HepG2 (cell line): ENCODE measurements at places on chromosomes 6 and 20.

GRCh38 chr6:122143813-122144601 is 255.4 kb upstream of the HSF2 start:
- DNase-seq: no peak

DNA sequence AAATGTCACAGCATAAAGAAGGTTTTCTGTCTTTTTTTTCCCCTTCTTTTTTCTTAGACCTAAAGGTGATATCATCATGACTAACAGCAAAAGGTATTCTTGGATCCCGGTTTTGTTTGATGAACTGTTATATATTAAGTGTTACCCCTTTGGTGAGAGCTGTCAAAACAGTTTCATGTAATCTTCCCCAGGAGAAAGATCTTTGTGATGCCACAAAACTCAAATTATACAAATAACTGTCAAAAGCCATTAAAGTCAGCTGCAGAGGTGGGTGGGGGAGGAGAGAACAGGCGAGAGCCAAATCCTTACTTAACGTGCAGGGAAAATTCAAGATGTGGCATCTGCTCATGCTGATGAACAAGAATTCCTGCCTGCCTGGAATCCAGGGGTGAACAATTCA is 258.2 kb downstream of the BMP7 start:
- DNase-seq: no peak

DNA sequence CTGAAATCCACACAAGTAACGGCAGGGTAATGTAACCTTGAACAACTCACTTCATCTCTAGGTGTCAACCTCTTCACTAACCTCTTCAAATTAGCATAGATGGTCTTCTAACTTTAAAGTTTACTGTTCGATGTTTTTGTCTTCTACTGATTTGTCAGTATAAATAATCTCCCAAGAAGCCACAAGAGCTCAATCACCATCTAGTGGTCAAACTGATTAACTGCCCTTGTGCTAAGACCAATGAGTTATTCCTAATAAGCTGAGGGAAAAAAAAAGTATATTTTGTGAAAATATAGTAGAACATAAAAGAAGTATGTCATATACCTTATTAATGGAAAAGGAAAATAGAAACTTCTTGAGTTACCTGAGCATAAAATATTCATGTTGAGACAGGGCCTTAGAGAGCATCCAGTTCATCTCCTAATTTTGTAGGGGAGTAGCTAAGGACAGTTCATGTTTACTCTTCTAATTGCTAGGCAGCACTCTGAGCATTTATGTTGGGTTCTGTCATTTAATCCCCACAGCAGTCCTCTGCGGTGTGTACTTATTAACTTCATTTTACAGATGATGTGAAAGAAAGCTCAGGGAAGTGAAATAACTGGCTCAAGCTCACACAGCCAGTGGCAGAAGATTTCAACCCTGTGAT is 317.1 kb downstream of the ESR1 start:
- DNase-seq: peak; percentile 54

DNA sequence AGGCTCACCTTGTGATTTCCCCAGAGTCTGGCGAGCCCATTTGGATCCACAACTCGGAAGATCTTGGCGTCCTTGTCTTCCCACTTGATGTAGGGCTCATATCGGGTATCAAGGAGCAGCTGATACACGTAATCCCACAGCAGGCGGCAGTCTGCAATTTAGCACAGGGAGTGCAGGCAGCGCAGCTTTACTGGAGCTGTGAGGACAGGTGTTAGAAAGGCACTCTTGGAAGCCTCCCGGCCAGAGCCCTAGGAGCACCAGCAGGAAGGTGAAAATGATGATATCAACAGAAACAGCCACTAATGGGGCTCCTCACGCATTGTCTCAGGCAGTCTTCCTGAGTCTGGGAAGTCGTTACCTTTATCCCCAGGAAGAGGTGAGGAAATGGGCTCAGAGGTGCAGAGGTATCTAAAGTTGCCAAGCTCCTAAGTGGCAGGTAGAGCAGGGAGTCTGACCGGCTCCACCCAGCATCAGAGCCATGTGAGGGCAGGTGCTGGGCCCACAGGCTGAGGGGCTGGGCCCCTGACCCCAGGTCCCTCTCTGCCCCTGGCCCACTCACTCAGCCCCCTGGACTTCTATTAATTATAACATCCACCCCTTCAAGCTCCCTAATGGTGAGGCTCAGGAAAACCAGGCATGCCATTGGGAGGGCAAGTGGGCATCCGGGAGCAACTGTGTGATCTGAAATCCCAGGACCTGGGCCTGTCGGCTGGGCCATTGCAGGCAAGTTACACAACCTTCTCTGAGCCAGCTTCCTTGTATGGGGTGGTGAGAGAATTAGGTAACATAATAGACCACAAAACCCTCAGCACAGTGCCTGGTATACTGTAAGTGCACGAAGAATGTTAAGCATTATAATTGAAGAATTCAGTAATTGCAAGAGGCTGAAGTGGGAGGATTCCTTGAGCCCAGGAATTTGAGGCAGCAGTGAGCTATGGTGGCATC is 18.3 kb downstream of the ETV7 start:
- DNase-seq: no peak

- DNase-seq: no peak
These were observed 118.2 kb downstream of the TENT5A start for GRCh38 chr6:81634155-81634880.

DNA sequence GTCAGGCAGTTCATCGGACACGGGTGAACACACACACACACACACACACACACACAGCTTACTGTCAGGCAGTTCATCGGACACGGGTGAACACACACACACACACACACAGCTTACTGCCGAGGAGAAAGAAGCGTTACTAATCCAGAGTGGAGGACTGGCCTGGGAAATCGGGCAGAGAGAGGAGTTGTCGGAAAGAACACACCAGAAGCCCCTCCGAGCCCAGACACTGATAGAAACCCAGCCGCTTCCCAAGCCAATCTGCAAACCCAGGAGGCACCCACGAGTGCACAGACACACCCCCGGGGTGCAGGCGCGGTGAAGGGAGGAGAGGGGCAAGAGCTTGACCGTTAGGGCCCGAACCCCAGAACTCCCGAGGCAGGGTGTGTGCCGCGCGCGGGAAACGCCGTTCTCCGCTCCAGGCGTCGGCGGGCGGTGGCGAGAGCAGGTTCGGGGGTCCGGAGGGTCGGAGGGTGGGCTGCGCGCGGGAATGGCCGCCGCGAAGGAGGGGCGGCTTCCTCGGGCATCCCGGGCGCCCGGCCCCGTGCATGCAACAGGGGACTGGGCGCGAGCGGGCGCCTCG is 636 bp downstream of the ELOVL2 start:
- no peak for DNase-seq

- DNase-seq: no peak
These were observed 79.6 kb downstream of the CDH22 start for GRCh38 chr20:46228670-46229069.

GRCh38 chr6:98847416-98847778 is 13.0 kb downstream of the POU3F2 start:
- DNase-seq: no peak

GRCh38 chr6:170378502-170378901 is 71.9 kb downstream of the FAM120B start:
- DNase-seq: no peak

DNA sequence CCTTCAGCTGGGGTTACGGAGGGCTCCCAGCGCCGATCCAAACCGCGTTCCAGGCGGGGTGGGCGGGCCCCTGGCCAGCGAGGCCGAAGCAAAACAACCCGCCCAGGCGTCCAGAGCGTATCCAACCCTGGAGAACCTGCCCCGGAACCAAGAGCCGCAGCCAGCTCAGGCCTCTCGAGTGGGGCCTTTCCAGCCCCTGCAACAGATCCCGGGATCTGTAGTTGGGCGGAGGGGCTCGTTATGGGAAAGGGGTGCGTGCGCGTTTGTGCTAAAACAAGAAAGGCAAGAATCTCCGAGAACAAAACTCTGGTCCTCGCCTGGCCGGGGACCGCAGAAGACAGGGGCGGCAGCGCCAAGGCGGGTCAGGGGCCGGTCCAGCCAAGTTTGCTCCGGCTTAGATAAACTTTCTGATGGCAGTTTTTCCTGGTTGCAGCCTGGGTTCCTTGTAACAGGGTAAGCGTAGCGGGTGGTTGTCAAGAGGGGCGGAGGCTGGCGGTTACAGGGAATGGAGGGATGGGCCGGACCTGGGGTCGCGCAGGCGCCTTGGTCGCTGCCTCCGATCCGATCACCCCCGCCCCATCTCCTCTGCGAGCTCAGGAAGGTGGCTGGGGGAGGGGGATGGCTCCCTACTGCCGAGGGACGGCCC is 448 bp upstream of the RIN2 start:
- DNase-seq: peak; percentile 86

DNA sequence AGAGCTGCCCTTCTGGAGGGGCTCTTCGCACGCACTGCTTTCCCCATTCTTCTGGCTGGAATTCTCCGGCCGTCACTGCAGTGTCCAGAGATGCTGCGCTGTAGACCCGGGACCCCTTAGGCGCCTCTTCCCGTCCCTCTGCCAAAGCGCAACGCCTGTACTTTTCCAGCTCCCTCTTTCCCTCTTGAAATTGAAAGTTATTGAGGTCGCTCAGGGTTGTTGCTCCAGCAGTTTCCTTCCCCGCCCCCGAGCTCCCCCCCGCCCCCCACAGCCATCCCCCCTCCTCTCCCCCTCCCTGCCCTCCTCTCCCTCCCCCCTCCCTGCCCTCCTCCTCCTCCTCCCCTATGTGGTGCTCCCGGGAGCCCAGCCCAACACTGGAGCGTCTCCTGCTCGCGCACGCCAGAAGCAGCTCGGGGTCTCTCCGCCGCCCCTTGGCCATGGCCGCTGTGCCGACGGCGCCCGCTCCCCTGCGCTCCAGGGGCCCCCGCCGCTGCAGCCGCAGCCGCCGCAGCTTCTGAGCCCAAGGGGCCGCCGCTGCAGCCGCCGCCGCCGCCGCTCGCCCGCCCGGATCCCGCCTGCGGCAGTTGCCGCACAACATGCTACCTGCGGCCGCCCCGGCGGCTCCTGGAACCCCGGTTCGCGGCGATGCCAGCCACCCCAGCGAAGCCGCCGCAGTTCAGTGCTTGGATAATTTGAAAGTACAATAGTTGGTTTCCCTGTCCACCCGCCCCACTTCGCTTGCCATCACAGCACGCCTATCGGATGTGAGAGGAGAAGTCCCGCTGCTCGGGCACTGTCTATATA is at the start of gene RSPO3:
Gene RSPO3, plus strand, starts transcription at position 374 of the 804 bp plus-strand sequence. CDS start 522 bp downstream, outside the sequence.
- DNase-seq: no peak

DNA sequence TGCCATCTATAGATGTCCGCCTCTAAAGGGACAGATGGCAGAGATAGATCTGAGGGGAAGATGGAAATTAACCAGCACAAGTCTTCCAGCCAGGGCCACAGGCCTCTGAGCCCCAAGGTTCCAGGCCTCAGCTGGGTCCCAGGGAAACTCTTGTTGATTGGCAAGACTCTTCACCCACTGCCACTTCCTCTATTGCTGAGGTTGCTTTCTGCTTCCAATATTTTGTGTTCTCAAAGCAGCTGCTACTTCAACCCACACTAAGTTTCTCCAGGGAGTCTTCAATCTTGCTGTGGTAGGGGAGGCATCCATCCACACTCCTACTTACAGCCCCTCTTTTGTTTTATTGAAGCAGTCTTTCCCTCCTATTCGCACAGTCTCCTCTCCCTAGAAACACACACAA is 36.4 kb upstream of the SASH1 start:
- no peak for DNase-seq

GRCh38 chr6:28336284-28337120 is 554 bp upstream of the ZSCAN31 start:
- DNase-seq: peak; percentile 44

DNA sequence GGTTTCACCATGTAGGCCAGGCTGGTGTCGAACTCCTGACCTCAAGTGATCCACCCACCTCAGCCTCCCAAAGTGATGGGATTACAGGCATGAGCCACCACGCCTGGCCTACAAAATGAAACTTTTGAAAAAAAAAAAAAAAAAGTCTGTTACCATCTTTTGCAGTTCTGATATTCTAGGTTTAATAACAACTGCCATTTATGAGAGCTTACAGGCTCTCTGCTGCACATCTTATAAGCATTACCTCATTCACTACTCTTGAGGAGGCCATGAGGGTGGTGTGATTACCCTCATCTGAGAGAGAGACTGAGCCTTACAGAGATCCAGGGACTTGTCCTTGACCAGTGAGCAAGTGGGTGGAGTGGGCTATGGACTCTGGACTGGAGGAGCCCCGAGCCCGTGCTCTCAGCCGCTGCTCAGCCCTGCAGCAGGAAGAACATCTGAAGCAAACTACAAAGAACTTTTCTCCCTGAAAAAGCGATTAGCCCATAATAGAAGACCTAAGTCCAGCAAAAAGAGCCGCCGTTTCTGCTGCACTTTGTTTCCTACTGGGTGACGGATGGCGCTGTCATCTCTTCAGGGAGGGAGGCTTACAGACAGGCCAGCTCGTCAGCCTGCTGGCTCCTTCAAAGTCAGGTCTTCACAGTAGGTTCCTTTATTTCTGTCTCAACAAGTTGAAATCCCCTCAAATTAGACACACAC is 119.8 kb upstream of the AKAP12 start:
- peak; percentile 96 for DNase-seq

- no peak for DNase-seq
These were observed 318.8 kb downstream of the BCKDHB start for GRCh38 chr6:80425089-80425823.

GRCh38 chr6:90187437-90188121 is 109.1 kb downstream of the BACH2 start:
- no peak for DNase-seq

DNA sequence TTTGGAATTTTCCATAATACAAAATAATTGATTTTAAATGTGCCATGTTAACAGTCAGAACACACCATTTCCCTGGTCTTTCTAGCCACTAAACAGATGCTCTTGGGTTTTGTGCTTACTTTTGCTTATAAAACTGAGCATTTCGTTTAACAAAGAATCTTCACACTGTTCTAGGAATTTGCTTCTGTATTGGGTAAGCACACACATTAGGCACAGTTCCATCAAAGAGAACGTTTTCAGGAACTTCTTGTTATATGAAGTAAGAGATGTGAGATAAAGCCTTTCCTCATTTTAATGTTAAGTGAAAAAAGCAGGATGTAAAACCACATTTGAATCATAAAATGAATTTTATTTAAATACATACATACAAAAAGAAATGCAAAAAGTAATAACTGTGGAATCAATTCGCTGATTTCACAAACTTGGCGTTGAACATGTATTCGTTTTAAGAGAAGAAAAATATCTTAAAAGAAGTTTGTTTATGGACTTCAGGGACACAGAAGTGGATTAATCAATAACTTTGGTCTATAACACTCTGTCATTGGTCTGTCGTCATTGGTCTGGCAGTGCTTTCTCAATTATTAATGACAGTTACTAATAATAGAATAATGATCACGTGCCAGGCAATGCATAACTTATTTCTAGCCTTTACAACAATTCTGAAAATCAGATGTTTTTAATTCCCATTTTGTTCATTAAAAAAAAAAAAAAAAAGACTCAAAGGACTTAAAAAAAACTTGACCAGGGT is 199.9 kb upstream of the PRDM1 start:
- no peak for DNase-seq

- no peak for DNase-seq
These were observed 208.0 kb upstream of the PRND start for GRCh38 chr20:4513720-4514119.

GRCh38 chr6:74507649-74508048 is 698.2 kb downstream of the COL12A1 start:
- DNase-seq: no peak

- DNase-seq: no peak
These were observed 11.0 kb downstream of the ATP9A start for GRCh38 chr20:51757226-51757625.

- no peak for DNase-seq
These were observed 65.8 kb upstream of the JAG1 start for GRCh38 chr20:10739566-10739965.
